ENCODE measurements at places on chromosomes 4 and X.

DNA sequence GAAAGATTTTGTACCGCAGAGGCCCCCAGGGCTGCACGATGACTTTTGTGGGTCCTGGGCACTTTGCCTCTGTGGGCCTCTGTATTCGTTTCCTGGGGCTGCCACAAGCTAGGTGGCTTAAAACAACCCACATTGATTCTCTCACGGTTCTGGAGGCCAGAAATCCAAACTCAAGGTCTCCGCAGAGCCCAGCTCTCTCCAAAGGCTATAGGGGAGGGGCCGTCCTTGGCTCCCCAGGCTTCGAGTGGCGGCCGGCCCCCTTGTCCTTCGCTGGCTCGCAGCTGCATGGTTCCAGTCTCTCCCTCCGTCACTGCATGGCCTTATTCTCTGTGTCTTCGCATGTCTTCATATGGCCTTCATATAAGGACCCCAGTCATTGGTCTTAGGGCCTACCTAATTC lies 241.2 kb downstream of the EVC2 start:
- DNase-seq: no peak

GRCh38 chrX:13077168-13077567 lies 32.7 kb upstream of the FAM9C start:
- no peak for DNase-seq

DNA sequence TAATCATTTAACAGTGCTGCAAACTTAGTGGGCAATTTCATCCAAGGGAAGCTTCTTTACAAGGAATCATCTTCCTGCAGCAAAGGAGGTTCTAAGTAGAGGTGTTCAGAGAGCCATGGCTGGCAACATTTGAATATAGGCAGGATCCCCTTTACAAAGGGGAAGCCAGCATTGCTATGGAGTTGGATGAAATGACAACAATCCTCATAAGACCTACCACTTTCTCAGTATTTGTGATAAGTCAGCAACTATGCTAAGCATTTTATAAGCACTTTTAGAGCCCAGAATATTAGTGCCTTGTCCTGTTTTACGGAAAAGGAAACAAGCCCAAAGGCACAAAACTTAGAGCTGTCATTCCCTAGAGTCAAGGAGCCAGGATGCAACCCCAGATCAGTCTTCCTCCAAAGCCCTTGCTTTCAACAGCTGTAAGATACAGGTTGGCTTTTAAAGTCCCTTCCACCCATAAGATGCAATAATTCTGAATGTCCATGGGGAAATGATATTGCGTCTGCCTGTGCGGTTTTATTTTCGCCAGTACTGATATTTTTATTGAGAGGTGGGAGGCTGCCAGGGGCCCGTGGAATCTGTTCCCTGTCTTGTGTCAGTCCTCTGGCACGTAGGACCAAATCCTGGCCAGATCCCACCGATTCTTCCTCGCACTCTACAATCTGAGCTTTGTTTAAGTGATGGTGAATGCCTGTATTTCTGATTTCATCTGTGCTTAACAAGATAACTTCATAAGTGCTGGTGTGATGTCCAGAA lies 59.1 kb downstream of the SMIM20 start:
- DNase-seq: no peak

DNA sequence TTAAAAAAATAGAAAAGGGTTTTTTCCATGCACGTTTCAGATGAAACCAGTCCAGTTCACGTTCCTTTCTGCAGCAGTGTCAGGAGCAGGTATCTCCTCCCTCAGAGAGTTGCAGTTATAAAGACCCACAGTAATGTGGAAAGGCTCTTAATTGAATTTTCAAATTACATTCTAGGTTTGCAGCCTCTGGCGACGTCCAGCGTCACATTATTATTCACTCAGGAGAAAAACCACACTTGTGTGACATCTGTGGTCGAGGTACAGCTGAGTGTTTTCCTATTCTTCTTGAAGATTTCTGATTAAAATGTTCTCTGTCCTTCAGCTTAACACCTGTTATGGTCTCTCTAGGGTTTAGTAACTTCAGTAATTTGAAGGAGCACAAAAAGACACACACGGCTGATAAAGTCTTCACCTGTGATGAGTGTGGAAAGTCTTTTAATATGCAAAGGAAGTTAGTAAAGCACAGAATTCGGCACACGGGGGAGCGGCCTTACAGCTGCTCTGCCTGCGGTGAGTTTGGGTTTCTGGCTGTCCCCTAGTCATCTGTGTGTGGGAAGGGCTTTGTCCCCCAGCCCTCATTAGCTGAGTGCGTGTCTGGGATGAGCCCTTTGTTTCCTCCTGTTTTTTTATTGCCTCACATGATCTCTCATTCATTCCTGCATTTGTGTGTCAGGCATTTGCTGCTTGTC lies 25.6 kb downstream of the ZBTB49 start:
- DNase-seq: no peak

DNA sequence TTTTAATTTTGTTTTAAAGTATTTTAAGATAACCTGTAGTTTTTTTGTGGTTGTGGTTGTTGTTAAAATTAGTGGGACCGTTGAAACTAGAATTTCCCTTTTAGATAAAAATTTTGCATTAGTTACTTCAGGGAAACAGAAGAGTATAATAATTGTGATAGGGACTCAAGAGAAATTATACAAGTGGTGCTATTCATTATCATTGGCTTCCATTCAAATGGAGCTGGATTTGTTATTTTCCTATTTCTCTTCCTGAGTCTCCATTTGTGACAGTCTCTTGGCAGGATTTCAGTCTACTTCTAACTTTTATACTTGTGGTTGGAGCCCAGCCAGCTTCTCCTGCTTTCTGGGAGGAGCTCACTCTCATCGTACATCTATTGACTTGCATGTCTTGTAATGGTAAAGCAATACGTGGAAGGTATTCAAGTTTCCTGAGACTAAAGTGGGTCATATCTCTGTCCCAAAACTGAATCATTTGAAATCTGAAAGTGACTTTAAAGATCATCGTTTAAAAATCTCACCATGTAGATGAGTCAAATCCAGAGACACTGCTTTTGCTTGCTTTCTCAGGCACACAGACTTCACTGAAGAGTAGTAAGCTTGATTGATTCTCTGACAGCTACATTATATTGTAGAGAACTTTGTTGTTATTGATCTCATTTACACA lies 155.8 kb downstream of the RPA4 start:
- no peak for DNase-seq

GRCh38 chr4:149248191-149248764 lies 567.4 kb downstream of the IQCM start:
- no peak for DNase-seq

- DNase-seq: no peak
Observed at GRCh38 chrX:118239913-118240698, 105.8 kb upstream of the WDR44 start.

DNA sequence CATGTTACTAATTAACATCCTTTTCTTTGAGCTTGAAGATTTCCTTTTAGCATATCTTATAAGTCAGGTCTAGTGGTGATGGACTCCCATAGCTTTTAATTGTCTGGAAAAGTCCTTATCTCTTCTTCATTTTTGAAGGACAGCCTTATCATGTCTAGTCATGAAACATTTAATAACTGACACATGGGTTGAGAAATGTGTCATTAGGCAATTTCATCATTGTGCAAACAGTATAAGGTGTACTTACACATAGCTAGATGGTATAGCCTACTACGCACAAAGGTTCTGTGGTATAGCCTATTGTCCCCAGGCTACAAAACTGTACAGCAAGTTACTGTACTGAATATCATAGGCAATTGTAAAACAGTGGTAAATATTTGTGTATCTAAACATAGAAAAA lies 34.5 kb upstream of the ALG13 start:
- no peak for DNase-seq

GRCh38 chr4:85725721-85726170 lies 250.8 kb downstream of the ARHGAP24 start:
- no peak for DNase-seq

DNA sequence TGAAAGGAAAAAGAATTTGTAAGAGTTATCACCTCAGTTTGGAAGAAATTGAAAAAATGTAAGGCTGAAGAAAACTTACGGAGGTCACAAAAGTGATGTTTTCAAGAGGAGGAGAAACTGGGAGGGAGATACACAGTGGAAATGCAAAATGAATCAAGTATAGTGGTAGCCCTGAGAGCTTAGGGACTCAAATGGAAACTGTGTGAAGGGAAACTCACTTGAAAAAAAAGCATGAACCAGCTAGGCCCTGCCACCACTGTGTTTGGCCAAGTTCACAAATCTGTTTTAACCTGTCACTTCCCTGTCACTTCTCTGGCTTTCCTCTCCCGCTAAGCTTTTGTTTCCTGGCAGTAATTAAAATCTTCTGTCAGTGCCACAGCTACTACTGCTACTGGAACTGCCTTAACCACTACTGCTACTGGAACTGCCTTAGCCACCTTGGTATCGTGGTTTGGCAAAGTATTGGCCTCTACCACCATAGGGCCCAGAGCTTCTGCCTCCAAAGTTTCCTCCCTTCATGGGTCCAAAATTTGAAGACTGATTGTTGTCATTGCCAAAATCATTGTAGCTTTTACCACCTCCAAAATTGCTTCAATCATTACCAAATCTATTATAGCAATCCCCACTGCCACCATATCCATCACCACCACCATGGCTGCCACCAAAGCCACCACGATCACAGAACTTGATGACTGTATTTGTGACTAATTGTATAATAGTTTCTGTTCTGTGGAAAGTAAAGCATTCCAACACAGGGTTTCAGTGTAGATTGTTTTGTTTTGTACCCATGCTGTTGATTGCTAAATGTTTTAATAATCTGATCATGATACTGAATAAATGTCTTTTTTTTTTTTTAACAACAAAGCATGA lies 41.5 kb downstream of the SMARCA5 start:
- no peak for DNase-seq

GRCh38 chrX:110222497-110223257 lies 95.2 kb downstream of the AMMECR1 start:
- no peak for DNase-seq

- DNase-seq: no peak
Observed at GRCh38 chr4:157045507-157046127, 30.3 kb upstream of the GLRB start.

GRCh38 chr4:133130171-133130570 lies 18.9 kb upstream of the PCDH10 start:
- no peak for DNase-seq

DNA sequence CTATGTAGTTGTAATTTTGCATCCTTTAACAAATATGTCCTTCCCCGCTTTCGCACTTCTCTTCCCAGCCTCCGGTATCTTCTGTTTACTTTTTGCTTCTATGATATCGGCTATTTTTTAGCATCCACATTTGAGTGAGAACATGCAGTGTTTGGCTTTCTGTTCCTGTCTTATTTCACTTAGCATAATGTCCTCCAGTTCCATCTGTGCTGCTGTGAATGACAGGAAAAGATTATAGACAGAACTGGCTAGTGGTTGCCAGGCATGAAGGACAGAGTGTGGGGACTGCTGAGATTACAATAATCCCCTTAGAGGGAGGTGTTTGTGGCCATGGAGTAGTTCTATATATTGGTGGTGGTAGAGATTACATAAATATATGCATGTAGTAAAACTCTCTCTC lies 588.6 kb downstream of the NLGN4X start:
- no peak for DNase-seq

DNA sequence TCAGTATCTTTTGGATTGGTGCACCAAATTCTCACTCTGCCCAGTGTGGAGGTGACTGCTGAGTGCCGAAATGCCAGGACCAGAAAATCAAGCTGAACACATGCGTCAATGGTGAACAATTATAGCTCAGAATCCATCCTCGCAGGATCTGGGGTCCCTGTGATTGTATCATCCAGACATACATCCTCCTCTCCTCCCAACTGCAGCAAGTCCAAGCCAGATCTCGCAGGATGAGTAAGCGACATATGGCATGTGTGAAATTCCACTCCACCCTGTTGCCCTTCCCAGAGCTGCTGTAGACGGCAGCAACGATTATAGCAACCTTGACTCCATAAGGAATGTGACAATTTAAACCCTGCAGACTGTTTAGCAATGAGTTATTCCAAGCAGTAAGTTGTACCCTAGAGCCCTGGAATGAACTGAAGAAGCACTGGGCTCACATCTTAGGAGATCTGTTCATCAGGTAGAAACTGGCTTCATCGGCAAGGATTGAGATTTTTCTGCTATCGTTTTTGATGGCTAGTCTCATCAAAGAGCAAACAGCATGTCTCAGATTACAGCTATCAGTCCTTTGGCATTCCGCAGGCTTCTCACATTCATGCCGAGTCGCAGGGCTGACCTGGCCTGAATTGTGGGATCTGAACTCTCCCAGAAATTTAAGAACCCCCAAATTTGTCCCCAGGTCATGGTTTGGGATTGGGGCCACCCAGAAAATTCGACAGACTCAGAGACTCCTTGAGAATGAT lies 35.5 kb upstream of the SORBS2 start:
- DNase-seq: no peak

DNA sequence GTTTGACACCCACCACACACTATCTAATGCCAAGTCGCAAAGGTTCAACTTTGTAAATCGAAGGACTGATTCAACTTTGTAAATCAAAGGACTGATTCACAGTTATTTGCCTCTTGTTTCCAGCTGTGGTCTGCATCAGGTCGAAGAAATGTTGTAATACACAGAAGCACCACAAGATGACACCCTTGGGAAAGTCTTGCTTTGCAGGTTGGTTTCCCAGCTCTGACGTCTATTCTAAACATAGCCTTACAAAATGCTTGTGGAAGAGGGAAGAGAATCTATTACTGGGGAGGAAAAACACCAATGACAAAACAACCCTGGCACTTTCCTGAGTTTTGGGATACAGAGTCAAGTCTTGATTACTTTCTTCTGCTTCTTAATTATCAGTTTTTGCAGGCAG lies 35.3 kb downstream of the SUPT20HL1 start:
- DNase-seq: peak; percentile 62

DNA sequence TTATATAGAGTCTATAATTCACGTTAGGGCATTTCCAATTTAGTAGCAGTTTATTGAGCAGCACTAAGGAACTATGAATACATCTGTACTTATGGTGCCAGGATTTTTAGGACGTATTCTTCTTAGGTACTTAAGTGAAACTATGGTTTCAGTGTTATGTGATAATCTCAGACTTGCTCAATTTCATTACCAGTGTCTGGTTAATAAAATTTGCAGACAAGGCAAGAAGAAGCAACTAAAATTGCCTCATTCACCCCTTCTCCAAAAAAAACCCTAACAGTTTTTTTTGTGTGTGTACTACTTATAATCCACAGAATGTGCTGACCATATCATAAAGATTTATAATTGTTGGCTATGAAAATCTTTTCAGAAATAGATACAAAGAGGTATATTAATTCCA lies 6.0 kb upstream of the CXCL10 start:
- no peak for DNase-seq

DNA sequence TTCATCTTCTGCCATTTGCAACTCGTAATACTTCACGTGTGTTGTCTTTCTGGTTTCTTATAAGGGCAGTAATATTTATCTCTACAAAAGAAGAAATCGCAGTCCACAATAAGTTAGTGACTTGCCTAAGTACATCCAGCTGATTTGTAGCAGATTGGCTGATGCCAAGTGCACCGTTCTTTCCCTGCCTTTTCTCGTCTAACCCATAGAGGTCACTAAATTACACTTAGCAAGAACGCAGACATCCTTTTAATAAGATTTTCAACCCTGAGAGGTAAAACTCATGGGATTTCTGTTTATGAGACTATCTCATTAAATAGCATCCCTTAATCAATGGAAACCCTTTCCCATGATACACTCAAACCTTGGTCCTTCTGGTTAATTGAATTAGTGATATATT lies 408.6 kb upstream of the ACTRT1 start:
- DNase-seq: no peak
